ENCODE measurements at places on chromosomes 1 and 21. TPM values are rescaled to one million over a fixed set of nuclear protein-coding genes. Genes with fewer than 3 reads are reported as not detected.

NTRK1 gene
- total RNA-seq: 0.18 TPM

RAVER2 gene
- total RNA-seq: 4.3 TPM

GBP6 gene
- total RNA-seq: not detected

GBP7 gene
- total RNA-seq: not detected

RXFP4 gene
- total RNA-seq: not detected

S100A7 gene
- total RNA-seq: not detected

PADI4 gene
- not detected for total RNA-seq

GSTM5 gene
- total RNA-seq: not detected

LCE3E gene
- not detected for total RNA-seq

TEDDM1 gene
- total RNA-seq: not detected

OR2T35 gene
- total RNA-seq: not detected

NFASC gene
- 1.5 TPM for total RNA-seq

GCSAML gene
- not detected for total RNA-seq

MATN1 gene
- 0.11 TPM for total RNA-seq

OR6N2 gene
- not detected for total RNA-seq

LHX8 gene
- 0.91 TPM for total RNA-seq

MYOM3 gene
- total RNA-seq: 8.2 TPM

TEX38 gene
- total RNA-seq: not detected

FMO5 gene
- total RNA-seq: 0.35 TPM

RHBG gene
- not detected for total RNA-seq

EXTL1 gene
- not detected for total RNA-seq

CLDN14 gene
- not detected for total RNA-seq

ZC3H12A gene
- 32.3 TPM for total RNA-seq

SYNC gene
- 10.7 TPM for total RNA-seq

CD1B gene
- not detected for total RNA-seq

INSRR gene
- not detected for total RNA-seq

TMEM82 gene
- not detected for total RNA-seq

MROH7 gene
- total RNA-seq: not detected

RAB7B gene
- 1.7 TPM for total RNA-seq

KLF17 gene
- 0.48 TPM for total RNA-seq

KCNJ15 gene
- 0.55 TPM for total RNA-seq

GPR61 gene
- total RNA-seq: not detected

RNU1-4 gene
- total RNA-seq: not detected

SMIM1 gene
- total RNA-seq: 1.3 TPM

CFHR2 gene
- not detected for total RNA-seq

RNASEL gene
- 2.0 TPM for total RNA-seq

FAM167B gene
- 0.70 TPM for total RNA-seq

NMNAT2 gene
- total RNA-seq: 0.71 TPM

SPOCD1 gene
- total RNA-seq: 3.8 TPM

RNPEP gene
- 87.8 TPM for total RNA-seq

USP21 gene
- 21.1 TPM for total RNA-seq

SEC16B gene
- 1.3 TPM for total RNA-seq

OR2L3 gene
- total RNA-seq: not detected

CD2 gene
- total RNA-seq: not detected

MMEL1 gene
- total RNA-seq: not detected

LCE1C gene
- total RNA-seq: not detected

AK5 gene
- total RNA-seq: 7.9 TPM

ANGPTL3 gene
- total RNA-seq: not detected

RUNX3 gene
- total RNA-seq: 5.7 TPM

COL9A2 gene
- 0.56 TPM for total RNA-seq

LRRC8C gene
- total RNA-seq: 9.2 TPM

LIN28A gene
- not detected for total RNA-seq

USF1 gene
- total RNA-seq: 44.7 TPM
